ENCODE measurements at places on chromosomes 11 and 22.

DNA sequence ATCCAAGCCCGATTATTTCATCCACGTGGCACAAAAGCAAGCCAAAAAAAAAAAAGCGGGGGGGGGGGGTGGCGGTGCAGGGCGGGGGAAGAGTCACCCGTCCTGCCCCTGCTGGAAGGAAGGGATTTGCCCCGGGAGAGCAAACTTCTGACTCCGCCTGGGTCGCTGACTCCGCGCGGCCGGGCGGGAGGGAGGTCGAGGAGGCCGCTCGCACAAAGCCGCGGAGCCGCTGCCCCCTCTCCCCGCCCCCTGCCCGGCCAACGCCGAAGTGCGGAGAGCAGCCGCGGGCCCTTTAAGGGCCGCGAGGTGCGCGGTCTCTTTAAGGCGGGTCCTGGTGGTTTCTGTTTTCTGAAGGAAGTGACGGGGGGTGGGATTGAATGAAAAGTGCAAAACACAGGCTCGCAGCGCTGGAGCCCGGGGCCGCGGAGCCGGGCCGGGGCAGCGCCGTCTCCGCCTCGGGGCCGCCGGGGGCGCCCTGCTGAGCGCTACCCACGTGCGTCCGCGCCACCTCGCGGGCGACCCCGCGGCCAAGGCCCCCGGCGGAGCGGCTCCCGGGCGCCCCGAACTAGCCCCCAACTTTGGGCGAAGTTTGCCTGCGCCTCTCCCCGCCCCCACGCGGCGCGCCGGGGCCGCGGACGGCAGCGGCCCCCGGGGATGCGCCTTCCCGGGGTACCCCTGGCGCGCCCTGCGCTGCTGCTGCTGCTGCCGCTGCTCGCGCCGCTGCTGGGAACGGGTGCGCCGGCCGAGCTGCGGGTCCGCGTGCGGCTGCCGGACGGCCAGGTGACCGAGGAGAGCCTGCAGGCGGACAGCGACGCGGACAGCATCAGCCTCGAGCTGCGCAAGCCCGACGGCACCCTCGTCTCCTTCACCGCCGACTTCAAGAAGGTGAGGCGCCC, at the start of gene OAF:
TSS of gene OAF (plus strand) at position 407 of the 896 bp plus-strand sequence. CDS start at position 655, 248 bp downstream.
- peak; percentile 24 for DNase-seq

GRCh38 chr11:3137486-3138177, 27.5 kb downstream of the OSBPL5 start:
- no peak for DNase-seq

GRCh38 chr11:75338516-75339208, 12.8 kb downstream of the ARRB1 start:
- no peak for DNase-seq

DNA sequence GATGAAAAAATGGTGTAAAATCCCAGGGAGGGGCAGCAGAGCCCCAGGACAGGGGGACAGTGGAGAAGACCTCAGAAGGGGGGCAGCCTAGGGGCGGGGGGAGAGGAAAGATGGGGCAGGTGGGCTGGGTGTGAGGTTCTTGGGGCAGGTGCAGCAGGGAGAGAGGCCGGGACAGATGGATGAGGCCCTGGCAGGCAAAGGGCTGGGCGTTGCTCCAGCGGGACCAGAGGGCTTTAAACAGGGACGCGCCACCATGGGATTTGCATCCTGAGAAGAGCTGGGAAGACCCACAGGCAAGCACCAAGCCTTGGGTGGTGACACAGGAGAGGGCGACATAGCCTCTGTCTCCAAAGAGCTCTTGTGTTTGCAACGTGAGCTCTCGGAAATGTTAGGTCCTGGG, 1342.8 kb downstream of the TBC1D22A start:
- no peak for DNase-seq

GRCh38 chr11:42013656-42014201, 554.3 kb upstream of the LRRC4C start:
- no peak for DNase-seq

DNA sequence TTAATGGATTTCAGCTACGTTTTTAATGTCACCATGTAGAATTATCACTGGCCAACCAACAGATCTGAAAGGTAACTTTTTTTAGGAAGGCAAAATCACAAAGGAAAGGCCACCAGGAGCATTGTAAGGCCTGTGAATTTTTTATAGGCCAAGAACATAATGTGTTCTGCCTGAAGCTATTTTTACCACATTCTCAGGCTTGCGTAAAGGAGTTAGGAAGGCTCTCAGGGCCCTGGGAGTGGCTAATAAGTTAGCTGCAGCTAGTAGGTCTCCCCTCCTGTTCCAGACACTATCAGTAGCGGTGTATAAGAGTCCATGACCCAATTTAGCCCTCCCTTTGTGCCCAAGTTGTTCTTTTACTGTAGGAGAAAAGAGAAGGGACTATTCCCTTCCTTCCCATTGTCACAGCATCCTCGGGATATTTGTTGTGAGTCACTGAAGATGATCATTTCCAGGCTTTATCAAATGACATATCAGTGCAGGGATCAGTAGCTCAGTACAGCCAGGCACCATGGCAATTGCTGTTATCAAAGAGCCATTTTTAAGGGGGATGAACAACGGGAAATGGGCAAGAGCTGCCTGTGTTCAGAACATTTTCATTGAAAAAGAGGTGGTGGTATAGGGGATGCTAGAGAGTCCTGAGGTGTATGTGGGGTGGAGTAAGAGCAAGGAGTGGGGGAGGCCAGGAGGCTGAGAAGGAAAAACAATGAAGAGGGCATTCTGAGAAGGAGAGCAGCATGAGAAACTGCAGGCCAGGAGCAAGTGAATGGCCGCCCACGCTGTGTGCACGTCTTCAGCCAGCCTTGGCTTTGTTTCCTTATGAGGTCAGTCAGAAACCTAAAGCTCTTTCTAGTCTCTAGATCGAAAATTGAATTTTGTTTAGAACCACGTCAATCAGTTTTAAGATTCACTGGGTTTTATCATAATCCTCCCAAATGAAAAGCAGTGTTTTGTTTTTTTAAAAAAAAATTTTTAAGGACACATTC, 940.3 kb downstream of the NTM start:
- DNase-seq = no peak

GRCh38 chr22:44907765-44908737, 101.8 kb downstream of the PHF21B start:
- DNase-seq = no peak

DNA sequence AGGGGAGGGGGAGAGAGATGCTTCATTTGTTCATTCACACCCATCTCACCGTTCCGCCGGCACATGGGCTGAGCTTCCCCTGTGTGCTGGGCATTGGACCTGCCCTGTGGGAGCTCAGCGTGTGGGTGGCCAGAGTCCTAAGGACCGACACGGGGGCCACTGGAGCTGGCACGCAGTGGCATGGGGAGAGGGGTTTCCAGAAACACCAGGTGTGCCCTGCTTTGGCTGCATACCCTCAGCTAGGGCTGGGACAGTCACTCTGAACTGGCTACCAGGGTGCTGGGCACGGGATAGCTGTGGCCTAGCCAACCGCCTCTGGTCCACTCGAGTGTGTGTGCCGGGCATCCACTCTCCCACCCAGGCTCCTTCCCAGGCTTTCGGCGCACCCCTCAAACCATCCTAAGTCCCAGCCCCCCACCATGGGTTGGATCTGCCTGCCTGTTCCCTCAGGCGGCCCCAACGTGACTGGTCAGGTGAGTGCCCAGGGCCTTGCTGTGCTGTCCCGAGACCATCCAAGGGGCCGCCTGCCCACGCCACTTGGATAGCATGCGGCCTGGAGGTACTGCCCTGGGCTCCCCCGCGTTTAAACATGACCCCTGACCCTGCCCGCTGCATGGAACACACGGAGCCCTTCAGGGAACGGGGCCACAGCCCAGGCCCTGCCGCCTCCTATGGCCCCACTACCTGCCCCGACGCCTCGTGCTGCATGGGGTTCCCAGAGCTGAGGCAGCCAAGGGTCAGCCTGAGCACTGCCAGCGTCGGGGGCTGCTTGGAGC, 51.6 kb upstream of the LINC01488 start:
- no peak for DNase-seq

DNA sequence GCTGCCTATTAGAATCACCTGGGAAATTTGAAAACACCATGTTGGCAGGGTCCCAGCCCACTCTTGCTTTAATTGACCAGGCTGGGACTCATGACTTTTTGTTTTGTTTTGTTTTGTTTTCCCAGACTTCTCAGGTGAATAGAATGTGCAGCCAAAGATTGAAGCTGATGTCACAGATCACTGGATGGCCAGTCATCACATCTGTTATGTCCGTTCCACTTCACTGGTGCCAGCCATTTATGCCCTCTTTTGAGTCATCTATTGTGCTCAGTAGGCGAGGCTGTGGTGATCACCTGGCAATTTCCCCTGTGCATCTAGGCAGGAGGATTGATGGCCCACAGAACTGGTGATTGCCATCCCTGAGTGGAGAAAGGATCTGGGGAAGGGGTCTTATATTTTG, 297.3 kb downstream of the INSC start:
- DNase-seq = no peak

- no peak for DNase-seq
Measured at GRCh38 chr11:39367534-39367933, 2091.9 kb downstream of the LRRC4C start.

DNA sequence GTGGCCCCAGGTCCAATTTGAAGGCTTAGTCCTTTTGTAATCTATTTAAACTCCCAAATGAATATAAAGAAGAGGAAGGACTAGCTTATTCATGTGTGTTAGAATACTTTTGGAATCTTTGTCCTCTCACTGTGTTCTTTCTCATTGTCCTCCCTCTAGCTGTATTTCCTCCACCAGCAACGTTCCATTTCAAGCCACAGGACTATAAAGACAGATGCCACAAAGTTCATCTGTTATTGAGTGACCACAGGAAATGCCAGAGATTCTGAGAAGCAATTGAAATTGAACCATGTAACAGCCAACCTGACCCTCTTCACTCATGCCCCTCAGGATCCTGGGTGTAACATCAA, 336.6 kb upstream of the API5 start:
- DNase-seq = no peak

GRCh38 chr11:124115782-124116616, 749 bp downstream of the VWA5A start:
- no peak for DNase-seq

GRCh38 chr11:134071766-134072402, 3.0 kb downstream of the JAM3 start:
- DNase-seq = no peak

DNA sequence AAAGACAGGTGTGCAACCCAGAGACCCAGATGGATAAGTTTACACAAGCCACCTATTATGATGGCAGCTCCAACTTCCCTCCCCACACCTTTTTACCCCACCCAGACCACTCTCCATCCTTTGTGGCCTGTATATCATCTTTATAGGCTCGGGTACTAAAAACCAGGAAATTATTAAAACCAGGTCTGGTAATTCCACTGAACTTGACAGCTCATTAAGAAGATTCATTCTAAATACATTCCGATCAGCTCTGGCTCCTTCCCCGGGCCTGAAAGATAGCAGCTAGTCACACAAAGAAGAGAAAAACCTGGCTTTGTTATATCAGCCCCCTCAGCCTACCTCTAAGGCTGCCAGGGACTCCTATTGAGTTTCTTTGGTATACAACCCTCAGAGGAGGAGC, 67.9 kb upstream of the API5 start:
- no peak for DNase-seq

GRCh38 chr22:45318168-45318557, 8.4 kb downstream of the FAM118A start:
- peak; percentile 76 for DNase-seq

DNA sequence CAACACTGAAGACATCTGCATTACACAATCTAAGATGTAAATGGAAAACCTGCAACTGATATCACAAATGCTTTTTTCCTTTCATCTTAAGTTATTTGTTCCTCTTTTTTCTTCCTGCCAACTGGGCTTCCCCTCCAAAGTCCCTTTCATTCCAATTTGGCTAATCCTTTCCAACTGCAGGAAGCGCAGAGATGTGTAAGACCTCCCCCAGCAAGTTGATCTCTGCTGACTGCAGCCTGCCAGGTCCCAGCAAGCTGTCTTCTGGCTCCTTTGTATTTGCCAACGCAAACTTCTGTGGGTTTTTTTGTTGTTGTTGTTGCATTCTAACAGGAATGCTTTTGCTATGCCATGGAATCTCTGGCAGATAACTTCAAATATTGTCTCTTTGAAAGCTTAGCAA, 38.5 kb upstream of the LRRC4C start:
- DNase-seq = no peak

GRCh38 chr11:116348226-116348625, 424.6 kb downstream of the BUD13 start:
- DNase-seq = no peak

- no peak for DNase-seq
Measured at GRCh38 chr11:73210916-73211667, 7.0 kb upstream of the P2RY2 start.

DNA sequence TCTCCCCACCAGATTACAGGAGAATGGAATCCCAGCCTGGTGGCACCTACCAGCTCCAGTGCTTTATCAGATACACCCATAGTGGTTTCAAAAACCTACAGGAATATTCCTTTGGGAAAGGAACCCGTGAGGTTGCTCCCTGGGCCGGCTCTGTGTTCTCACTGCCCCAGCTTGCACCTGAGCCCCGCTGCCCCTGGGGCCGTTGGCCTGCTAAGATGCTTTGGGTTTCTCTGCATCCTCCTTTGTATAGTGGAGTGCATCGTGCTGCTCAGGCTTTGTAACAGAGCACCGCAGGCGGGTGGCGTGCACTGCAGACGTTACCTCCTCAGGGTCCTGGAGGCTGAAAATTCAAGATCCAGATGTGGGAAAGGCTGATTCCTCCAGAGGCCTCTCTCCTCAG, 414.1 kb downstream of the BRD1 start:
- no peak for DNase-seq

DNA sequence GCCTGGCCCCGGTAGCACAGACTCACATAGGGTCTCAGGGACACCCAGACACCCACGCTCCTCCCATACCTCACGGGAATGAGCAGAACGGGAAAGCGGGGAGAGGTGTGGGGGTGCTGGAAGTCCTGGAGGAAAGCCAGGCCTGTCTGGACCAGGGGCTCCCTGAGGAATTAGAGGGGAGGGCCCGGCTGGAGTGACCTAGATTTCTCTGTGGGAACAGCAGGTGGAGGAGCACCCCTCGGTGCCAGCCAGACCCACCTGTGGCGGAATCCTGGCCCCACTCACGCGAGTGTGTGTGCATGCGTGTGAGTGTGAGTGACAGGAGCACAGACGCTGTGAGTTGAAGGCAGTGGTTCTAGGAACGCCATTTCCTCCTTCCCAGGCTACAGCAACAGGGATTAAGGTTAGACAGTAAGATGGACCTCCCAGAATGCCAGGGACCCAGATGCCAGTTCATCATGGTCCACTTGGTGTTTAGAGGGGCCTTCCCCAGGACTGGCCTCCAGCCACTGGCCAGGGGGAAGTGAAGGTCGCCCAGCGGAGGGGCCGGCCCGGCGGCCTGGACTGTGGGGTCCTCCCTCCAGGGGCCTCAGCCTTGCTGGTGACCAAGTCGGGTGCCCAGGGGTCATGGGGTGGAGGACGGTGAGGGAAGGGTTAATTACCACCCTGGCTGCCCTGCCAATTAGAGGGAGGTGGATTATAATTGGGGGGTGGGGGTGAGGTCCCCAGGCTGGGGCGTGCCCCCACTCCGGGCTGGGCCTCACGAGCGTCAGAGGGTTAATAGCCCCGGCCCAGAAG, 1.0 kb downstream of the PKP3 start:
- DNase-seq = no peak

DNA sequence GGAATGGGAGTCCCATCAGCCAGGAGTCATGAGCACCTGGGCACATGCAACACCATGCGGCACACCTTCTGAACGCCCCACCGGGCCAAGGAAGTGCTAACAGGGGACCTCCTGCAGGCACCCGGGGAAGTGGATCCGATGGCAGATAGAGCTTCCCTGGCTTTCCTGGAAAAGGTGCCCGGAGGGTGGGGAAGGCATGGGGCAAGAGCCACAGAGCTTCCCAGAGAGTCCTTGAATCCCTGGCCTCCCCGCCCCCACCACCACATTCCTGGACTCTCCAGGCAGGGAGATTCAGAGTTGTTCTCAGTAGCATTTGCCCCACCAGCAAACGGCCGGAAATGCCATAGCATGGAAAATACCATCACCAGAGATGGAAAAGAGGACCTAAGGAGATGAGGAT, 8.3 kb downstream of the TRIM29 start:
- no peak for DNase-seq

Measured in activated CD8-positive, alpha-beta memory T cell treated with anti-CD3 and anti-CD28 coated beads for 1 hour (primary cell).